ENCODE measurements at places on chromosomes 13 and 19. TPM values are rescaled to one million over a fixed set of nuclear protein-coding genes. Genes with fewer than 3 reads are reported as not detected.

GRCh38 chr13:83666141-83666540, 216.1 kb downstream of the SLITRK1 start:
- H3K4me1 ChIP-seq: no peaks in the 10 kb centered on the region
- H3K4me3 ChIP-seq: no peak overlapping the region
- no peak for DNase-seq
- no peaks in the 10 kb centered on the region for H3K36me3 ChIP-seq

ZNF543 gene
- total RNA-seq: 10.5 TPM

GRCh38 chr19:13906521-13906904, 512 bp downstream of the CC2D1A start:
- H3K4me3 ChIP-seq: peak overlapping the region; percentile 84
- peaks cover 8% of the 10 kb centered on the region for H3K36me3 ChIP-seq
- H3K27me3 ChIP-seq: peaks cover 3% of the 10 kb centered on the region

DNA sequence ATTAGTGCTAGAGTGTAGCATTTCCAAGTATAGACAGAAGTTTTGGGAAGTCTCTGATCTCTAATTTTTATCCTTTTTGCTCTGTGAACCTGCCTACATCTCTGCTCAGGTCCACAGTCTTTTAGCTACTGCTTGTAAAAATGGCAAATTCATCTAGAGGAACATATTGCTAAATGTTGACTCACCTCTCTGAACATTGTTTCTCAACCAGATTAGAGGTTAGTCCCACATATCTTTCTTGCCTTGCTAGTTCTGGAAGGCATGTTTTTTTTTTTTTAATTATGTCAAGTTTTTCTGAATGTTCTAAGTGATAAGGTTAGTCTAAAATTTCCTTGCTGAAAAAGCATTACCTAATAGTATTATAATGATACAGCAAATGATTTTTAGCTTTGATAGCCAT, 2889.6 kb upstream of the PCDH20 start:
- no peaks in the 10 kb centered on the region for H3K27me3 ChIP-seq
- no peaks in the 10 kb centered on the region for H3K36me3 ChIP-seq
- H3K27ac ChIP-seq: no peak overlapping the region

SIGLECL1 gene
- total RNA-seq: not detected

UPF3A gene
- total RNA-seq: 149 TPM

THSD8 gene
- 22.7 TPM for total RNA-seq

KLK3 gene
- total RNA-seq: not detected

KIR2DL3 gene
- total RNA-seq: not detected

DNA sequence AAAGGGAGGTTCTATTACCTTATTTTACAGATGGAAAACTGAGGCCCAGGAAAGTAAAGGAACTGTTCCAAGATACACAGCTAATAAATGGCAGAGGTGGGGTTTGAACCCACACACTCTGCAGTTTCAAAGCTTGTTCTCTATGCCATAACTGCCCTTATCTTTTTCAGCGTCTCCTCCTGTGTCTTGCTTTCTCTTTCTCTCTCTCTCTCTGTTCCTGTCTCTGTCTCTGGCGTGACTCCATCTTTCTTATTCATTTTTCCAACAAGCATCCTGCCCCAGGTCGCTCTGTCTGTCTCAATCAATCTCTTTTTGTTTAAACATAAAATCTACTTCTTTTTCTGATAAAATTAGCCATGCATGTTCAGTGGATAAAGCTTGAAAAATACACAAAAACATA, 3.2 kb upstream of the IFNL4 start:
- no peak overlapping the region for H3K4me3 ChIP-seq
- H3K4me1 ChIP-seq: no peaks in the 10 kb centered on the region
- no peaks in the 10 kb centered on the region for H3K36me3 ChIP-seq
- DNase-seq: no peak

GRCh38 chr13:31018511-31018910, 86.1 kb downstream of the TEX26 start:
- DNase-seq: no peak
- H3K4me3 ChIP-seq: no peak overlapping the region
- H3K27ac ChIP-seq: no peak overlapping the region
- H3K36me3 ChIP-seq: no peaks in the 10 kb centered on the region
- H3K27me3 ChIP-seq: peaks cover 27% of the 10 kb centered on the region

MBD3L2B gene
- total RNA-seq: not detected

DNA sequence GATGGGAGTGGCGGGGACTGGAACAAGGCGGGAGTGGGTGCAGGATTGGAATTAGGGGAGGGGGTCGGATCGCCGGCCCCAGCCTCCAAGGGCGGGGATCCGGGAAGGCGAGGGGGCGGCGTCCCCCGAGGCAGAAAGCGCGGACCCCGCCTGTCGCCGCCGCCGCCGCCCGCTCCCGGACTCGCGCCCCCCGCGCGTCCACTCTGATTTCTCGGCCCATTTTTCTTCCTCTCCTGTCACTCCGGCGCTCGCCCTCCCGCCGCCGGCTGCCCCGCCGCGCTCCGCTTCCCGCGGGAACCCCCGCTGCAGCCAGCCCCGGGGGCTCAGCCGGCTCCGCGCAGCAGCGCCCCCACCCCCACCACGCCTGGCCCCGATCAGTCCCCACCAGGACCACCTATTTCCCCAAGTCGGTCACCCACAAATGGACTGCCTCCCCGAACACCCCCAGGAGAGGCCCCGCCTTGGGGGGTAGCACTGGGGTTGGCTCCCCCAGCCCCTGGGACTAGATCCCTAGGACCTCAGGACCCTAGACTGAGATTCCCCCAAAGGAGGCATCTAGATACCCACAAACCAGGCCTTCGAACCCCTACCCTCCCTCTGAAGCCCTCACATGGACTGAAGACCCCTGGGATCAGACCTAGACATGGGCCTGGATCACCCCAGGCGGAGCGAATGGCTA, 12.6 kb upstream of the ERFL start:
- H3K4me1 ChIP-seq: peaks cover 7% of the 10 kb centered on the region
- no peaks in the 10 kb centered on the region for H3K36me3 ChIP-seq
- peak overlapping the region; percentile 74 for H3K27ac ChIP-seq
- H3K27me3 ChIP-seq: peaks cover 29% of the 10 kb centered on the region
- H3K4me3 ChIP-seq: peak overlapping the region; percentile 80
- DNase-seq: no peak

DNA sequence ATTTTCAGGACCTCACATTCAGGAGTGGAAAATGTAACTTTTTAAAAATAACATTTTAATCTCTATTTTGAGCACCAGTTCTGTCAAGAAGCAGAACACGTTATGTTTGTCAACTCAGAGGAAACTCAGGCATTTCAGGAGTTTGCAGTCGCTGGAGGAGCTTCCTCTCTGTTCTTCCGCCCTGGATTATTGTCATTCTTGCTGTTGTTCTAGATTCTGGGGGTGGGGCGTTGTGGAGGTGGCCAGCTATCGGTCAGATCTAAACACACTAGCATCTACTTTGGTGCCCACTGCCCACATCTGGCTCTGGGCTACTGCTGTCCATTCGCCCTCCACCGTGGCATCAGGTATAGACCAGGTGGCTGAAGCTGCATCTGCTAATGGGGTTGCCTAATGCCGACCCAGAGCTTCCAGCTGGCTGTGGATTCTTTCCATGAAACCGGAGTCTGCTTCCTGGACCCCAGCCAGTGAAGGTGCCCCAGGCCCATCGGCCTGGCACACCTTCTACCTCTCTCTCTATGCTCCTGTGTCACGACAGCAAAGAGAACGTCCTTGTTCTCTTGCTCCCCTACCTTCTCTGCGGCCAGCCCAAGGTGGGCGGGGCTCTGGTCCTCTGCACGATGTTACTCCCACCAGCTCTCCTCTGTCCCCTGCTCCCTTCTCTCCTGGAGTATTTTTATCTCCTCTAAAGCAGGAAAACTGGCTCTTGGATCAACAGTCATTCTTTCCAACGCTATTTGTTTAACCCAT, 36.7 kb upstream of the DGKH start:
- DNase-seq: no peak
- H3K36me3 ChIP-seq: no peaks in the 10 kb centered on the region
- H3K4me1 ChIP-seq: peaks cover 7% of the 10 kb centered on the region
- peak overlapping the region; percentile 12 for H3K4me3 ChIP-seq

DNA sequence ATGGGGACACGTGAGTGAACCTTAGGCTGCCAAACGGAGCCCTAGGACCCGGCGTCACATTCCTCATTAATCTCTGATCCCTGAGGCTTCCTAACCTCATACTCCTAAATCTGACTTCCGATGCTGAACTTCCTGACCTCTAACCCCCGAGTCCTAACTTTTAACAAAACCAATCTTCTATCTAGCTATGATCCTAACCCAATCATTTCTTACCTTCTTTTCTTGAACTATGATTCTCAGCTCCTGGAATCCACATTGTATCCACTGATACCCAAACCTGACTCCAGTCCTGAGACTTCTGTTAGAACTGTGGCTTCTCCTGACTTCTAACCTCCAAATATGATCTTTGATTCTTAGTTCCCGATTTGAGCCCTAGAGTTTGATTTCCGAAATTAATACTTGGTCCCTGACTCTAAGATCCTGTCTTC, 447 bp downstream of the NFKBIB start:
- DNase-seq: no peak
- peaks cover 20% of the 10 kb centered on the region for H3K4me1 ChIP-seq
- H3K27me3 ChIP-seq: peaks cover 3% of the 10 kb centered on the region
- H3K4me3 ChIP-seq: peak overlapping the region; percentile 98
- H3K27ac ChIP-seq: peak overlapping the region; percentile 96

- H3K36me3 ChIP-seq: no peaks in the 10 kb centered on the region
- H3K4me1 ChIP-seq: peaks cover 9% of the 10 kb centered on the region
- peak overlapping the region; percentile 70 for H3K27ac ChIP-seq
- H3K27me3 ChIP-seq: no peaks in the 10 kb centered on the region
Observed at GRCh38 chr13:42028113-42028799, 20.2 kb upstream of the DGKH start.

KLC3 gene
- 1.1 TPM for total RNA-seq

DNA sequence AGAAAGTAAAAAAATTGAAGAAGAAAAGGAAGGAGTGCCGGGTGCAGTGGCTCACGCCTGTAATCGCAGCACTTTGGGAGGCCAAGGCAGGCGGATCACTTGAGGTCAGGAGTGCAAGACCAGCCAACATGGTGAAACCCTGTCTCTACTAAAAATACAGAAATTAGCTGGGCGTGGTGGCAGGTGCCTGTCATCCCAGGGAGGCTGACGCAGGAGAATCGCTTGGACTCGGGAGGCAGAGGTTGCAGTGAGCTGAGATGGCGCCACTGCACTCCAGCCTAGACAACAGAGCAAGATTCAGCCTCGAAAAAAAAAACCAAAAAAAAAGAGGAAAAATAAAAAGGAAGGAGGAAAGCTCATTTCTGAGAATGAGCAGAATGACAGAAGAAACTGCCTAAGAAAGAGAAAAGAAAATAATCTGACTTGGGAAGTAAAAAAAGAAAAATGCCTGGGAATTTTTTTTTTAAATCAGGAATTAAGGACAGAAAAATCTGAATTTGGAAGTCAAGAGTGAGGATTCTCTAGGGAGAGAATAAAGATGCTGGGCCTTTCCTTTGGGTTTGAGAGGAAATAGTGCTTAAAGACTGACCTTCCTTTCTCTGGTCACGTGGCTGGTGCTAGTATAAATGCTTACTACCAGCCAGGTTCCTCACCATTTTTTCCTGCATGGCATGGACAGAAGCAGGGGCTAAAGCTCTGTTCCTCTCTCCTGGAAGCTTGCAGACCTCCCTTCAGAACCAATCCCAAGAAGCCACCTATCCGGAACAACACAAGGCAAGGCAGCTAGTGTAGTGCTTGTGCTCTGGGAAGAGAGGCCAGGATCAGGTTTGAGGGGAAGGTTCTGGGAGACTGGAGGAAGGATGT, at the start of gene FFAR2:
FFAR2 (plus strand) TSS at position 652 of the 864 bp plus-strand sequence. CDS start 1,458 bp downstream, outside the sequence.
- H3K4me3 ChIP-seq: no peak within 1 kb of the TSS
- H3K27ac ChIP-seq: no peak within 1 kb of the TSS
- DNase-seq: no peak

- H3K4me3 ChIP-seq: no peak overlapping the region
- H3K36me3 ChIP-seq: peaks cover 1% of the 10 kb centered on the region
- no peak for DNase-seq
- no peaks in the 10 kb centered on the region for H3K27me3 ChIP-seq
- H3K4me1 ChIP-seq: peaks cover 6% of the 10 kb centered on the region
Observed at GRCh38 chr13:29170436-29171082, 350.4 kb downstream of the MTUS2 start.

DNA sequence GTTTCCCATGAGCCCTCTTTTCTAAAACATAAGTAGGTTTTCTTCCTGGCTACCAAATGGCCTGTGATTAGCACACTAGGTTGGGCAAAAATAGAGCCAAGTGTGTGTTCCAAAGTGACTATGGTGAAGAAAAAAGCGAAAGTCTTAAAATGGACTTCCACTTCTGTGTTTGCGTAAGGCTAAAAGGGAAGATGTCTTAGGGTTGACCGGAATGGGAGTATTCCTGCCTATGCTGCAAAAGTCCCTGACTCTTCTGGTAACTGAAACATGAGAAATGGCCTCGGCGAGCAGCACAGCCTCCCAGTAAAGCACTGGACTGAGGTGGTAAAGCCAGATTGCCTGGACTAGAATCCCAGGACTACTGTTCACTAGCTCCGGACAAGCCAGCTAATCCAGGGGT, 2.4 kb upstream of the FPR1 start:
- no peak for DNase-seq
- no peaks in the 10 kb centered on the region for H3K36me3 ChIP-seq
- no peak overlapping the region for H3K27ac ChIP-seq

- peaks cover 9% of the 10 kb centered on the region for H3K4me1 ChIP-seq
- H3K27me3 ChIP-seq: peaks cover 9% of the 10 kb centered on the region
- H3K36me3 ChIP-seq: no peaks in the 10 kb centered on the region
- DNase-seq: no peak
- no peak overlapping the region for H3K4me3 ChIP-seq
Observed at GRCh38 chr13:109734002-109734785, 52.2 kb downstream of the IRS2 start.

- H3K36me3 ChIP-seq: peaks cover 6% of the 10 kb centered on the region
- peaks cover 28% of the 10 kb centered on the region for H3K4me1 ChIP-seq
Observed at GRCh38 chr13:48975101-48975855, 434 bp upstream of the FNDC3A start.

DNA sequence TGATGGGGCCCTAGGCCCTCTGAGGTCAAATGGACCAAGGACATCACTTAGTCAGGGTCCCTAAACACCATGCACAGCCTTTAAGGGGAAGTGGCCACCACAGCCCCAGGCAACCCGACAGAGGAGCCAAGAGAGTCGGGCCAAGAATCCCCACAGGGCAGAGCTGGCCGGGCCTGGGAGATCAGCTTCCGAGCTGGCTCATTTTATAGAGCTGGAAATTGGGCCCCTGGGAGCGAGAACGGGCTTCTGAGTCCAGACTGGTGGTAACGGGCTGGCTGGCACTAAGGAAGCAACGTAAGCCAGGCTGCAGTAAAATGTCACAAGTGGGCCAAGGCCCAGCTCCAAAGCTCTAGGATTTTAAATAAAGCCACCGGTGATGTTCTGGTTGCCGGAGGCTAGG, 51.1 kb downstream of the HSPH1 start:
- H3K27me3 ChIP-seq: peaks cover 68% of the 10 kb centered on the region
- no peak overlapping the region for H3K4me3 ChIP-seq
- H3K4me1 ChIP-seq: peaks cover 2% of the 10 kb centered on the region
- H3K27ac ChIP-seq: no peak overlapping the region
- H3K36me3 ChIP-seq: no peaks in the 10 kb centered on the region

KLK4 gene
- not detected for total RNA-seq

Data from progenitor cell of endocrine pancreas (in vitro differentiated cells).